EL (cell line): ENCODE measurements at places on chromosomes 2 and 18.

DNA sequence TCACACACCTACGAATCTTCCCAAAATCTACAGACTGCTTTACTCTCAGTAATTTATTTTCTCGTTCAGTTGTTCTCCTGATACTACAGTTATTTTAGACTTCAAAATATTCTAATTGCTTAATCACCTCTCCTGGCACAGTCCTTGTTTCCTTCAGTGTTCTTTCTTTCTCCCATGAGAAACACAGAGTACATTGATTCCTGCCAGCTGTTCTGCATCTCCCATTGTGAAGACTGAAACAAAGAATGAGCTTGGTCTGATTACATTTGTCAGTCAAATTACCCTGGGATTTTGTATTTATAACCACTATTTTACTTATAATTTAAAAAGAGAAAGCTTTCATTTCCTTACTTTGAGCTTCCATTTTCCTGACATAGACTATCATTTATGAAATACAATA lies 63.9 kb upstream of the TANK start:
- no peak for DNase-seq

GRCh38 chr18:76754351-76754750 lies 68.0 kb upstream of the ZNF236 start:
- DNase-seq: no peak

DNA sequence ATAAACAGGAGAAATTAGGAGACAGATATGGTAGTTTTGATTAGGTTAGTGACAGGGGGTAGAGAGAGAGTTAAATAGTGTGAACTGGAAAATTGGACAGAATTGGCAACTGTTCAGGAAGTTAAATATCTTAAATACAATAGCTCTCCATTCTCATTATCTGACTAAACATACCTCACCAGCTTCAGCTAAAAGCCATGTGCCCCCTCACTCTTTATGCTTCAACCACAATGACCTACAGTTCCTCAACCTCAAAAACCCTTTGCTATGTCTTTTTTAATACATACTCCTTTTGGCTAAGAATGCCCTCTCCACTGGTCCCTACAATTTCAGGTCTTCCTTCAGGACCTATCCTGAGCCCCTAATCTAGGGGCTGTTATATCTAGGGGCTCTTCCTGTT lies 740.2 kb upstream of the ZEB2 start:
- DNase-seq: no peak

GRCh38 chr2:235498541-235498940 lies 4.7 kb downstream of the AGAP1 start:
- DNase-seq: no peak

DNA sequence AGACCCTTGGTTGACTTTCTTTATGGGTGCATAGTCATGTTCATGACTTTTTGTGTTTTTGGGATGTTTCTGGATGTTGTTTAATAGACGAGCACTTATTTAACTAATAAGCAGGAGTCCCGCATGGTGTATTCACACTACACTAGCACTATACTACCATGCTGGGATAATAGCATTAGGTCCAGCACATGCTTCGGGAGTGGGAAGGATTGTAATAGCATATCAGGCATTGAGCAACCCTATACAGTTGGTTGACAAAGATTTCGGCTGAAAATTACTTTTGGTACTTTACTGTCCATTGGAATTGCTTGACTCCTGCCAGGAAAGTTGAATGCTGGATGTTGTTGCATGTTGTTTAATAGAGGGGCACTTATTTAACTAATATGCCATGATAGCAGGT lies 2.8 kb downstream of the SH3RF3 start:
- DNase-seq: no peak

GRCh38 chr2:187964746-187965145 lies 326.9 kb upstream of the GULP1 start:
- peak; percentile 65 for DNase-seq

DNA sequence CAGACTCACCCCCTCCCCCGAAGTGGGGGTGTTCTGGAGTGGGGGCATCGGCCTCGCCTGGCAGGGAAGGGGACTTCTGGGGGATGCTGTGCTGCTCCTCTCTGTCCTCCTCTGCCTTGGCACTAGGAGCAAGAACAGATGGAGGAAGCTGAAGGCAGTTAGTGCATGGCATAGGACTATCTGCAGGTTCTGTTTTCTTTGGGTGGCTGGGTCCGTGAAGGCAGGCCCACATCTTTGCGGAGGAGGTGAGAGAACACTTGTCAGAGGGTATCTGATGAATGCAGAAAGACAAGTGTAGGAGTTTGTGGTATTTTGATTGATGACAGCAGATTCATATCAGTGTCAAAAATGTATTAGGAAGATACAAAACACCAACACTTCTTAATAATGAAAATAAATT lies 411.4 kb downstream of the TSN start:
- no peak for DNase-seq

DNA sequence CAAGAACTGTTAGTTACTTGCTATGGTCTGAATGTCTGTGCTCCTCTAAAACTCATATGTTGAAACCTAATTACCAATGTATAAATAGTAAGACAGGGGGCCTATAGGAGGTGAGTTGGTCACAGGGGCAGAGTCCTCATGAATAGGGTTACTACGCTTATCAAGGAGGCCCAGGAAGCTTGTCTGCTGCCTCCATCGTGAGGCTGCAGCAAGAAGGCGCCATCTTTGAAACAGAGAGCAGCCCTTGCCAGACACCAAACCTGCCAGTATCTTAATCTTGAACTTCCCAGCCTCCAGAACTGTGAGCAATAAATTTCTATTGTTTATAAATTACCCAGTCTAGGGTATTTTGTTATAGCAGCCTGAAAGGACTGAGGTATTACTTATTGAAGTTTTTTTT lies 79.1 kb downstream of the TGIF1 start:
- DNase-seq: no peak

DNA sequence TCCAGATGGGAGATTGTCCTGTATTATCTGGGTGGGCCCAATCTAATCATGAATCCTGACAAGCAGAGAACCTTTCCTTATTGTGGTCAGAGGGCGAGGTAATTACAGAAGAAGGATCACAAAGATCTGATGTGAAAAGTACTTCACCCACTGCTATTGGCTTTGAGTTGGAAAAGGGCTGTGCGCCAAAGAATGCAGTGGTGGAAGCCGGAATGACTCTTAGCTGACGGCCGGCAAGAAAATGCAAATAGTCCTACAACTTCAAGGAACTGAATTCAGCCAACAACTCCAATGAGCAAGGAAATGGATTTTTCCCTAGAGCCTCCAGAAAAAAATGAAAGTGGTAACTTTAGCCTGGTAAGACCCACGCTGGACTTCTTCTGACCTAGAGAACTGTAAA lies 67.3 kb downstream of the CTNNA2 start:
- no peak for DNase-seq

GRCh38 chr2:145751629-145752028 lies 1231.7 kb upstream of the ZEB2 start:
- peak; percentile 82 for DNase-seq

GRCh38 chr2:217789736-217790181 lies 213.0 kb downstream of the TNS1 start:
- DNase-seq: no peak

DNA sequence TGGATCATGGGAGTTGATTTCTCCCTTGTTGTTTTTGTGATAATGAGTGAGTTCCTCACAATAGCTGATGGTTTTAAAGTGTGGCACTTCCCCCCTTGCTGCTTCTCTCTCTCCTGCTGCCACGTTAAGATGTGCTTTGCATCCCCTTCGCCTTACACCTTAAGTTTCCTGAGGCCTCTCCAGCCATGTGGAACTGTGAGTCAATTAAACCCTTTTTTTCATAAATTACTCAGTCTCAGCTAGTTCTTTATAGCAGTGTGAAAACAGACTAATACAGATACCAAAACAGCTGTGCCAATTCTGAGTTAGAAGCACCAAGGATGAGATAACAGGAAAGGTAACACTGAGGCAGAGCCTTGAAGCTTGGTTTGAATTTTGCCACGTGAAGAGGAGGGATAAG lies 44.7 kb downstream of the ITSN2 start:
- no peak for DNase-seq

DNA sequence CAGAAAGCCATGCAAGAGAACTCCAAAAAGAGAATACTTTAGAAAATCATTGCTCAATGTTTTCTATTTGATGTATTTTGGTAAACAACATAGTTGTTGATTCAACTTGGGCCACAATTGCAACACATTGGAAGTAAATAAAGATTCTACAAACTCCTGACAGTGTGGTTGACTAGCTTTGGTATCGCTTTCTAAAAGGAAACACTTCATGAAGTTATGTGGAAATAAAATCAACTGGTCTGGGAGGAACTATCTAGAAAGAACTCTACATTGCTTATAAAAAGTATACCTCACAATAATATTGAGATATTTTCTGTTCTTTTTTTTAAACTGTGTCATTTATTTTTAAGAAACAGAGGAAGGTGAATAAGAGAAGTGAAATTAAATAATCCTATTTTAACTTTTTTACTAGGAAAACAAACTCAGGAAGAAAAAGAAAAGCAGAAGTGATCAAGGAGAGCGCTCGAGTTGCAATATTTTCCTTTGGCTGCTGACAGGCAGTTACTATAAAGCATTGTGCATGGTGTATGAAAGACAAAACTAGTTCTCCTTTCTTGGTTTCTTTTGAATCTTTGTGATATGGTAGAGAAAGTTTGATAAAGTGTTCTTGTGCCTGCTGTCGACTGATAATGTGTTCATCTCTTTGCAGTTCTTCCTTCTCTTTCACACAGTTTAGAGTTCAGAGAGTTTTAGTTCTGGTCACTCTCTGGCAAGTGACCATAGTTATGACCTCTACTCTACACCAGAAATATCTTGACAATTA lies 3.0 kb downstream of the DHRS9 start:
- DNase-seq: no peak

- DNase-seq: no peak
Measured at GRCh38 chr18:13226533-13227144, 8.1 kb downstream of the LDLRAD4 start.

- no peak for DNase-seq
Measured at GRCh38 chr18:5178519-5178918, 18.5 kb downstream of the AKAIN1 start.

DNA sequence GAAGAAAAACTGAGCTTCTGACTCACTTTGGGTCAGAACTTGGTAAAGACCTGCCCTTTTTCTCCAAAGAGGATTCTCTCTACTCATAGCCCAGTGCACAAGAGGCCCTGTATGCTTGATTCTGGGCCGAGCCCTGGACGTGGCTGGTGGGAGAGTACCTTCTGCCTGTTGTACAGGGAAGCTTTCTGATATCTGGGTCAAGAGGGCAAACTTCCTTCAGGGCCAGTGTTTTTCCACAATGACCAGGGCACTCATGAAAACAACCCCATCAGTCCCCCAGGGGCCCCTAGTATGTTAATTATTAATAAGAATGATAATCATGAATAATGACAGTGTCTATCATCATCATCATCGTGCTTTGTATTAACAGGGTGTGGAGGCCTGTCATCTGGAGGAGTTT lies 90.0 kb downstream of the TGFA start:
- no peak for DNase-seq
